ENCODE measurements at places on chromosomes 3 and 15.

DNA sequence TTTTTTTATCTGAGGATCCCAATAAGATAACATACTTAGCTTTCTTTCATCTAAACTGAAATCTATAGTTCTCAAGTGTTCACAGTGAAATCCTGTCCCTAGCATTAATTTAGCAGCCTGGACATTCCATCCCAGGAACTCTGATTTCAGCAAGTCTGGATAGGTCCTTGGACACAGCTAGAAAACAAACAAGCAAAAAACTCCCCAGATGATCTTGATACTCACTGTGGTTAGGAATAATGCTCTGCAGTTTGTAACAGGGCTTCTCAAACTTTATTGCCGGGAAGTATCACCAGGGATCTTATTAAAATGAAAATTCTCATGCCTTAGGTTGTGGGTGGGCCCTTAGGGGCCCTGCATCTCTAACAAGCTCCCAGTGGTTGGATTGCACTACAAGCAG is 24.3 kb downstream of the THBS1 start:
- DNase-seq = no peak

- DNase-seq = no peak
Measured at GRCh38 chr3:76051145-76051544, 265.8 kb upstream of the ZNF717 start.

DNA sequence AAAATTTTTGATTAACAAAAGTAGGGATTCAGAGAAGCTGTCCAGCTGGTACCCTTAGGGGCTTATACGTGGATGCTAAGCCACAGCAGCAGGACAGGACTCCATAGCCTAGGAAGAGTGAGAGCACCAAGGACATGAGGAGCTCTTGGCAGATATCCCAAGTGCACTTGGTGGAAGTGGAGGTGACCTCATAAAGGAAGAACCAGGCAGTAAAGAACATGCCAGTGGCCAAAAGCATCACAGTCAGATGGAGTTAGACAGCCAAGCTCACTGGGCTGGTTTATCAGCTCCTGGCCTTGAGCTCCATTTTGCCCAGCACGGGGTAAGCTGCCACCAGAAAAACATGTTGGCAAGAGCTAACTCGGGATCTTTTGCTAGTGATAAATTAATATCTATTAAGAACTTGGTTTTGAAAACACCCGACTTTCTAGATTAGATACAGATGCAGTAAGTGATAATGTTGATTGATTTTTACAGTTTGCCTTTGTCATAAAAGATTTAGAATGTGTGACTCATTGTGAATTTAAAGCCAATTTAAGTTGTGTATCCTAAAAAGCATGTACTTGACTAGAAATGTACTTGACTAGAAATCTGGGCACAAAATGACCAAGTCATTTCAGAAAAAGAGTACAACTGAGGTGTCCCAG is 108.0 kb downstream of the CMSS1 start:
- no peak for DNase-seq

DNA sequence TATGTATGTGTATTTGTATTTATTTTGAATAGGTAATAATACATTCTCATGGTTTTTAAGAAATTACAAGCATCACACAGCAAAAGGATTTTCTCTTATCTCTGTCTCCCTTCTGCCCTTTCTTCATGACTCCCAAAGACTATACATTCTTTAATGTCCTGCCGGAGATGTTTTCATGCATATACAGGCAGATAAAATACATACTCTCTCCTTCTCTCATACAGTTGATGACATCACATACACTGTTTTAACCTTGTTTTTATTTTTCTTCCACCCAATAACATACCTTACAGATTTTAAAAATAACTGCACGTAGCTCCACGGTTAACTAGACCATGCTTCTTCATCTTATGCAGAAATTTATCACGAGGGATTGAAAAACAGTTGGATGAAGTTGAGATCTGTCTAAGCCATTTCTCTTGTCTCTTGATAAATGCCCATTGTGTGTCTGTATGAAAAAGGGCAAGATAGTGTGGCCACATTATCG is 249.8 kb downstream of the EDEM1 start:
- no peak for DNase-seq

DNA sequence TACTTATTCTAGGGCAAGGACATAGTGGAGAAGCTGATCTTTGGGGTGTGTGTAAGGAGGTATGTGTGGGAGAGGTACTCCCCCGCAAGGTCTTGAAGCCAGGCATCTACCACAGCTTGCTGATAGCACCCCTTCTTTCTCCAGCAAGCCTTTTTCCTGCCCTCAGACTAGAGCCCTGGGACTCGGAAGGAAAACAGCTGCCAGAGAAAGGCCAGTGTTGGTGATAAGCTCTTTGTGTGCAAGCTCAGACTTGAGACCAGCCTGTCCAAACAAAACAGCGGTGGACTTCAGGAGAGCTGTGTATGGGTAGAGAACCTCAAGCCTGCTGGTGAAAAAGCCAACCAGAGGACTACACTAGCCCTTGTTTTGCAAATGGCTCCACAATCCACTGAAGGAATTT is 1028.6 kb downstream of the MCTP2 start:
- no peak for DNase-seq

GRCh38 chr3:88713233-88713691 is 394.2 kb upstream of the EPHA3 start:
- no peak for DNase-seq

DNA sequence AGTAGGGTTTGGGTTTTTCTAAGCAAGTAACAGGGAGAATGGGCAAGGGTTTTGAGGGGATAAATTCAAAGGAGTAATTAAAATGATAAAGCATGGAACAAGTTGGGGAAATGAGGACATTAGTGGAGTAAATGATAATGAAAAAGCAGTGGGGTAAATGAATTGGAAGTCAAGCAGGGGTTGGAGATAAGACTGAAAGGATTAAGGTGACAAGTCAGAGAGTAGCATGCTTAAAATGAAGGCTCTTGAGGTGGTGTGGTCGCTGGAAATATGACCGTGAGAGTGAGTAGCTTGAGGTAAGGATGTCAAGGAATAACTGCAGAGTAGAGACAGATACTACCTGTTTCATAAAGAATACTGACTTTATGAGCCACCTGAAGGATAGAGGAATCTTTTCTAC is 408.5 kb downstream of the TBC1D5 start:
- DNase-seq = no peak

GRCh38 chr3:31579828-31580227 is 47.1 kb downstream of the STT3B start:
- DNase-seq = no peak

DNA sequence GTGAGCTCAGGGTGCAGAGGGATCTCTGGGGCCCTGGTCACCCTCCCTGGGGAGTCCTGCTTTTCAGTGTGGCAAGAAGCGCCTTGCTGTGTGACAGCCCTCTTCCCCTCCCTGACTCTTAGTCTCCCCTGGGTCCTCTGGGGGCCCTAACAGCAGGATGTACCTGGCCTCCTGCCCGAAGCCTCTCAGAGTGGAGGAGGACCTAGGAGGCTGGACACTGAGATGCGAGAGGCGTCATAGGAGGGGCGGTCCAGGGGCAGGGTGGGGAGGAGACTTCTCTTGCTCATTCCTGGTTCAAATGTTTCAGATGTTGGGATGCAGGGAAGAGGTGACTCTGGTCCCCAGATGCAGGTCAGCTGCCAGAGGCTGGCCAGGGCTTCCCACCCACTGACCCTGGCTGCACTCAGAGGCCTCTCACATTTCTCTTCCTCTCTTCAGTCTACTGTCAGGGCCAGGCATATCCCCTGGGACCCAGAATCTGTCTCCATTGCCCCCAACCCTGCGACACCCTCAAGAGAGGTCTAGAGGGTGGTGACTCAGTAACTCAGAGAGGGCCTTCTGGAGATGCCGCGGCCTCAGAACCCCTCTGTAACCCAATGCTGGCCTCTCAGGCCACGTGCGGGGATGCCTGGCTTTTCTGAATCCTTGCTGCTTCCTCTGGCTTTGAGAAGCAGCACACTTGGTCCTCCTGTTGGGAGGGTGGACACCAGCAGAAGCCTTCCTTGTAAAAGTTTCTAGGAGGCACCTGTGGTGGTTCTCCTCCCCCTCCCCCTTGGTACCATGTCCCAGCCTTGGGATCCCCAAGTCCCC is 25.9 kb downstream of the SNX33 start:
- DNase-seq = no peak

DNA sequence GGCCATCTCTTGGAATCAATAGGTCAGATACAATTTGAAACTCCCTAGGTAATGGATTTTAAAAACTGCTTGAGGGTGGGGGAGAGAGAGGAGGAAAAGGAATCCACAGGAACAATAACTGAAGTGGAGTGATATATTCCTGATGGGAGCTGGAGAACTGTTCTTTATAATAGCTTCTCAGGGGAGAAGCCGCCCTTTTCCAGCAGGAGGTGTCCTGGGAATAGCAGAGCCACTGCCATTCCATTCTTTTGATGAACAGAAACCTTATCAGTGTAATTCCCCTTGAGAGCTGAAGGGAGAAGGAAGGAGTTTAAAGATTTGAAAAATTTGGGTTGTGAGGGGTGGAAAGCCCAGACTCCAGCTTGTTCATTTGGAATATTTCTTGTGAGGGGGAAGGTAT is 504.9 kb upstream of the DPH6 start:
- no peak for DNase-seq

GRCh38 chr15:90315278-90315982 is 36.7 kb upstream of the ZNF774 start:
- no peak for DNase-seq

DNA sequence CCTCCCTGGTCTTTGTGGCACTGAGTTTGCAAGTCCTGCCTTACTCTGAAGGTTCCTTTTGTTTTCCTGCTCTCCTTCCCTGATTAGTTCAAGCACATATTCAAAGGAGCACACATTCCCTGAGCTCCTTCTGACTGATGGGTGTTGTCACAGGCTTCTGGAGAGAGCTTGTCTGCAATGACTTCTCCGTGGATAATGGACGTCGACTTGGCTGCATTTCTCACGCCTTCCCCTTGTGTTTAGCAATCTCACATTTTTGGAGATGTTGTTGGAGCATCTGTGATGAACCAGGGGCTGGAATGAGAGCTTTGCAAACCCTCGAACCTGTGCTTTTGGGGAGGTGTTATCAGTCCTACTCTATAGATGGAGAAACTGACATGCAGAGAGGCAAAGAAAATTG is 375.4 kb upstream of the PROK2 start:
- no peak for DNase-seq

DNA sequence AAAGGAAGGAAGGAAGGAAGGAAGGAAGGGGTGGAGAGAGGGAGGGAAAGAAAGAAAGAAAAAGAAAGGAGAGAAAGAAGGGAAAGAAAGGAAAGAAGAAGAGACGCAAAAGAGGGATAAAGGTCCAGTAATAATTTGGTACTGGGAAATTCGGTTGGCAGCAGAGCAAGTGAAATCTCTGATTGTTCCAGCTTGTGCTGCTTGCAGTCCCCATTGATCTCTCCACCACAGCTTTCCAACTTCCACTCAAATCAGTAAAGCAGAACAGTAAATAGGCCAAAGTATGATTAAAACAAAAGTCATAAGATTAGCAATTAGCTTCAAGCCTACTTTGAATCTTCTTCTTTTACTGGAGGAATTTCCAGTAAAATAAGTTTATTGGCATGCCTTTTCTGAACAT is 357.2 kb downstream of the ROBO1 start:
- DNase-seq = no peak

DNA sequence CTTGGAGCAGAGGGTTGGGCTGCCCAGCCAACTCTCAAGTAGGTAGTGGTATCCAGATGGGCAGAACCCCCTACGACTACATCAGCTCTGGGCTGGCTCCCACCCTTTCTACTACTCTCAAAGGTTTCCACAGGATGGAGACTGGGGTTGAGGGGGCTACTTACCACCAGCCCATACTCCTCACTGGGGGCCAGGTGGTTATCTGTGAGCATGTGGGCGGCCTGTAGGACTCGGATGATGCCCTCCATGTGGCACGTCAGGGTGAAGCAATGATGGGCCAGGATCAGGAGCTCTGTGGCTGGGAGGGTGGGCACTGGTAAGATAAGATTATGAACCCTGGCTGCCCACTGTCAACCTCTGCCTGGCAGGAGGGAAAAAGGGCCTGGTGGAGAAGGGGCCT is 33.4 kb downstream of the EIF3J start:
- no peak for DNase-seq

DNA sequence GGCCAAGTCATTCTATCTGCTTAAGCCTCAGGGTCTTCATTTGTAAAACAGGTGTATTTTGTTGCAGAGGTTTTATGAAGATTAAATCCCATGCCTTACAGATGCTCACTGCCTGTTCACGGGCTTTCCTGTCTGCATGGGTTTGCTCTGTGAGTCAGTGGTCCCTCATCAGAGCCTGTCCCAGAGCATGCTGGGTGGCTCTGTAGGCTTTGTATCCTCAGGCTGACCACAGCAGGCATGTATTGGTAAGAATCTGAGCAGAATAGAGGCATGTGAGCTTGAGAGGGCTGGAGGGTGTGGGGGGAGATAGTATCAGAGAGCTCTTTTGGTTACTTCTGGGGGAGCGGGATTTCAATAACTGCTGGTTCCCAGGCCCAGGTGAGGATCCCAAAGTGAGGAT is 45.4 kb upstream of the PLXNA1 start:
- no peak for DNase-seq

- peak; percentile 70 for DNase-seq
Measured at GRCh38 chr3:184284696-184285095, 8.9 kb downstream of the ECE2 start.

DNA sequence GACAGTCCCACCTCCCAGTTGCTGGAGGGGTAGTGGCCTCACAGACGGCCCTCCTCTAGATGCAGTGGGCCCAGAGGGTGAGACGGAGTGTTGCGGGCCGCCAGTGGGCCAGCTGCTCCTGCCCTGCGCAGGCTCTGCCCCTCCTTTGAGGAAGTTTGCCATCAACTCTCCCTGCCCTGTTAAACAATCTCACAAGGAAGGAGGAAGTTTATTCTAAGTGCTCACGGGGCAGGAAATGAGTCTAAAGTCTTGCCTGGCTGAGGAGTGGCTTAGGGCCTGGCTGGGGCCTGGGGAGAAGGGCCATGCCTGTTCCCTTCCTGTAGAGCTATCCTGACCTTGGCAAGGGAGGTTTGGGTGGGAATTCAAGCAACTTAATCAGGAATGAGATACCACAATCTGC is at the start of gene FAM3D:
Gene FAM3D (minus strand): TSS at position 92 of the 400 bp plus-strand sequence. CDS start 11,211 bp downstream, outside the sequence.
- no peak for DNase-seq

DNA sequence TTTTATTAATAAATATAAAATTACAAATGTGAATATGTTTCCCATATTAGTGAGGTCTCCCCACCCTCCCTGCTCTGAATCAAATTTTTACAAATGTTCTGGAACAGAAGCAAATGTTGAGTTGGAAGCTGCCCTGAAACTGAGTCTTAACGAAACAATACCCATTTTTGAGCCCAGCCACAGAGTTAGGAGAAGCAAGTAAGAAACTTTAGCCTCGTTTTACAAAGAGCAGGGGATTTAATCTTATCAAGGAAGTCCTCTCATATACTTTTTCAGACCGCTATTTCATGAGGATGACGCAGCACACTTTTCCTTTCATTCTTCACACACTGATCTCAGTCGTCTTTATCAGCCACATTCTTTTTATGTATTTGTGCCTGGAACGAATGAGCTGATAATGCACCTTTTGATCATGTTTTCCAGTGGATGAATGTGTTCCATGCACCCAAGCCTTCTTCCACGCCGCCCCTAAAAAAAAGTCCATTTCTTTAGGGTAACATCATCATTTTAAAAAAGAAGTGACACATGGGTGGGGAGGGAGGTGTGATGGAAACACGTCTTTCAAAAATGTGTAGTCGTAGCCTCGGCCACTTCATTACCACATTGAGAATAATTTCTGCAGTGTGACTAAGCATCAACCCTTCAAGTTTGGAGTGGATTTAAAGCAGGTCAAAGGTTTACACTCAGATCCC is 48.1 kb downstream of the SETMAR start:
- DNase-seq = no peak

- no peak for DNase-seq
Measured at GRCh38 chr3:186988806-186989205, 58.5 kb downstream of the ST6GAL1 start.
